ENCODE measurements at places on chromosomes 3 and 15. TPM values are rescaled to one million over a fixed set of nuclear protein-coding genes. Genes with fewer than 3 reads are reported as not detected.

The NCEH1 gene
- total RNA-seq, result 1.5 TPM

The GAP43 gene
- 684 TPM for total RNA-seq

The GOLGA6A gene
- 0.83 TPM for total RNA-seq

The TM4SF4 gene
- total RNA-seq, result not detected

The ZBTB47 gene
- 9.7 TPM for total RNA-seq

The SAMMSON gene
- total RNA-seq, result not detected

The DNAH12 gene
- 0.22 TPM for total RNA-seq

The PEX5L gene
- total RNA-seq, result 41.0 TPM

The DNAJC19 gene
- total RNA-seq, result 30.3 TPM

The GOLGA8O gene
- not detected for total RNA-seq

The C3orf49 gene
- total RNA-seq, result not detected

The GRAMD1C gene
- 2.1 TPM for total RNA-seq

The MYRIP gene
- total RNA-seq, result 1.8 TPM

The FANCD2 gene
- total RNA-seq, result 7.0 TPM

The C3orf62 gene
- total RNA-seq, result 7.5 TPM

The TRIM42 gene
- not detected for total RNA-seq

The YEATS2 gene
- 56.1 TPM for total RNA-seq

The CDHR4 gene
- not detected for total RNA-seq

The EOMES gene
- not detected for total RNA-seq

The SMCO1 gene
- total RNA-seq, result not detected

The NANOGP8 gene
- 0.86 TPM for total RNA-seq

The ABHD6 gene
- 46.0 TPM for total RNA-seq

The NAALADL2 gene
- 1.6 TPM for total RNA-seq

The TTLL13 gene
- total RNA-seq, result not detected

The CEP19 gene
- 3.3 TPM for total RNA-seq

The TMEM266 gene
- 1.3 TPM for total RNA-seq
